KBM-7 (cell line): ENCODE measurements at places on chromosomes 13 and 19.

DNA sequence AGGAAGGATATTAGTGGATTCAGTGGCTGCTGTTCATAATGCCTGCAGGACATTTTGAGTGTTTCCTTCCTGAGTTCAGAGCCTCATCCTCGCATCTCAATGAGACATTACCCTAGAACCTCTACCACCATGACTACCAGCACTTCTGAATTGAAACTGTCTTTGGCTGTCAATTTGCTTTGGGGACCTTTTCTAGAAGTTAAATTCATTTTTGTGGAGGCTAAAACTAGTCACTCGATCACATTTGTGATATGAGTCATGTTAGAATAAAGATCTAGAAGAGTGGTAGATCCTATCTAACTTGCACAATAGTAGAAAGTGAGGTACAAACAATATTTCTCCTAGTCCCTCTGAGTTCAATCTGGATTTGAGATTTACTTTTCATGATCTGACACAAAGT, 124.9 kb downstream of the KCNRG start:
- DNase-seq = no peak

DNA sequence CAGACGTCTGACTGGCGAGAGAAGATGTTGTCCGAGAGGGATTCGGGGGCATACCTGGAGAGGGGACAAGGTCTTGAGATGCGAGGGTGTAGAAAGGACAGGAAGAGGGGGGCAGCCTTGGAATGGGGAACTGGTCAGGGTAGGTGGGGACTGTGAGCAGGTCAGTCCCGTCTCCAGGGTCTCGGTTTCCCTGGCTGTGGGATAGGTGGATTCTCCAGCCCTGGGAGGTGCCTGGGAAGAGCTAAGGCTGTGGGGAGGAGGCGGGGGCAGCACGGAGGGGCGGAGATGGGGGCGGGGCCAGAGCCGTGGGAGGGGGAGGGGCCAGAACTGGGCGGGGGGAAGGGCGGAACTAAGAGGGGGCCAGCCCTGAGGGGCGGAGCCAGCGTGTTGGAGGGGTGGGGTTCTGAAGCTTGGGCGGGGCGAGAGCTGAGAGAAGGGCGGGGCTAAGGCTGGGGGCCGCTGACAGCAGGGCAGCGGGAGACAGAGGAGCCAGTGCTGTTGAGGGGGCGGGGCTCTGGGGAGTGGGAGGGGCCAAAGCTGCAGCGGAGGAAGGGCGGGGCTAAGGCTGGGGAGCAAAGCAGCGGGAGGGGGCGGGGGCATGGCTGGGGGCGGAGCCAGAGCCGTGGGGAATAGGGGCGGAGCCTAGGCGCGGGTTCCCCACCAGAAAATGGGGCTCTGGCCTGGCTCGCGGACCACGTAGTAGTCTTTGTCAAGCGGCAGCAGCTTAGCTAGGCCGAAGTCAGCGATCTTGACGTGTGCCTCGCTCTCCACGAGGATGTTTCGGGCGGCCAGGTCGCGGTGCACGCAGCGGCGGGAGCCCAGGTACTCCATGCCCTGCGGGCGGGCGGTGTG, 9.5 kb upstream of the INSL3 start:
- no peak for DNase-seq

DNA sequence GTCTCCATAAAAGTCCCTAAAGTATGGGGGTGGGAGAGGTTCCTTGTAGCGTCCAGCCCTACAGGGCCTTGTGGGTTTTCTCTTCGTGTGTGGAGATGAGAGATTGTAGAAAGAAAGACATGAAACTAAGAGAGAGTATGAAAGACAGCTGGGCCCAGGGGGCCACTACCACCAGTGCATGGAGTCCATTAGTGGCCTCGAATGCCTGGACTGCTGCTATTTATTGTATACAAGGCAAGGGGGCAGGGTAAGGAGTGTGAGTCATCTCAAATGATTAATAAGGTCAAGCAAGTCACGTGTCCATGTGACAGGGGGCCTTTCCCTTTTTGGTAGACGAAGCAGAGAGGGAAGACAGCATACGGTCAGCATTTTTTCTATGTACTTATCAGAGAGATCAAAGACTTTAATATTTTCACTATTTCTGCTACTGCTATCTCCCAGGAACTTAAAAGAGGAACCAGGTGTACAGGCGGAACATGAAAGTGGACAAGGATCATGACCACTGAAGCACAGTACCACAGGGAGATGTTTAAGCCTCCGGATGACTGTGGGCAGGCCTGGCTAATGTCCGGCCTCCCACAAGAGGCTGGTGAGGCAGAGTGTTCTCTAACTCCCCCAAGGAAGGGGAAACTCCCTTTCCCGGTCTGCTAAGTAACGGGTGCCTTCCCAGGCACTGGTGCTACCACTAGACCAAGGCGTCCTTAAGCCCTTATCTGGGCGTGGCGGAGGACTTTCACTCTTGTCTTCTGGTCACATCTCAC, 25.5 kb downstream of the FGF21 start:
- DNase-seq = peak; percentile 32

GRCh38 chr13:42114912-42115311, 66.5 kb downstream of the DGKH start:
- DNase-seq = peak; percentile 32

DNA sequence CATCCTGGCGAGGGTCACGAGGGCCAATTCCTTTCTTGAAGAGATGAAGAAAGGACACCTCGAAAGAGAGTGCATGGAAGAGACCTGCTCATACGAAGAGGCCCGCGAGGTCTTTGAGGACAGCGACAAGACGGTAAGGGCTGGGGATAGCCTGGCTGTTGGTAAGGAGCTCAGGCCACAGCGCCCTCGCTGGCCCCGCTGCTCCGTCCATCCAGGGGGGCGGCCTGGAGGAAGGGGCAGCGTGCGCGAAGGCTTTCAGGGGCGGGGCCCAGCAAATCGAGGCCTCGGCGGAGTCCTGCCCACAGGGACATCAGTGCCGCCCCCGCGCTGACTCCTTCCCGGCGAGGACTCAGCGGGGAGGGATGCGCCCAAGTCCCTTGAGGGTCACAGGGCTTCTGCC, 6.9 kb downstream of the F10 start:
- no peak for DNase-seq

DNA sequence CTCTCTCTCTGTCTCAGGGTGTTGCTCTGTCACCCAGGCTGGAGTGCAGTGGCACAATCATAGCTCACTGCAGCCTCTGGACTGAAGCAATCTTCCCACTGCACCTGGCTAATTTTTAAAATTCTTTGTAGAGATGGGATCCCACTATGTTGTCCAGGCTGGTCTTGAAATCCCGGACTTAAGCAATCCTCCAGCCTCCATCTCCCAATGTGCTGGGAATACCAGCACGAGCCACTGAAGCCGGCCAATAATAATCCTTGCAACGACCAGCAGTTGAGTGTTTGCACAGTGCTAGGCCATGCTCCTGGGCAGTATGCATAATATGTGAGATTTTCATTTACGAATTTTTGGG, 640 bp upstream of the EPOR start:
- no peak for DNase-seq

- DNase-seq = no peak
Observed at GRCh38 chr13:73938372-73939070, 195.7 kb downstream of the KLF12 start.

DNA sequence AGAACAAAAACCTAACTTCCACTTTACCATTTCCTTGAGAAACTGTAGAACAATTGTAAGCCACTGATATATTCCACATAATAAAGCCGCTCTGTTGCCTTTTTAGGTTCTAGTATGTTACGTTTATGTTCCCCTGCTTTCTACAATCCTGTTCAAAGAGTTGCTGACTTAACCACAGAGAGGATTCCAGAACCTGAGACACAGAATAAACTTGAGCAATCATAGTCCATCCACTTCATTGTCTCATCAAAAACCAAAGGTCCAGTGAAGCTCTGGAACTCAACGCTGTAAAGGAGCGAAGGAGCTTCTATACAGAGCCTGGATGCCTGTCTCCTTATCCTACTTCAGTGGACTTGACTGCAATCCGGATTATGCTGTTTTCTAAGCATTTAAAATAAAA, 4.6 kb downstream of the STARD13 start:
- no peak for DNase-seq

GRCh38 chr19:44759083-44759804, 10.7 kb downstream of the BCL3 start:
- DNase-seq = no peak

- no peak for DNase-seq
Observed at GRCh38 chr19:16915135-16915534, 26.3 kb downstream of the F2RL3 start.

DNA sequence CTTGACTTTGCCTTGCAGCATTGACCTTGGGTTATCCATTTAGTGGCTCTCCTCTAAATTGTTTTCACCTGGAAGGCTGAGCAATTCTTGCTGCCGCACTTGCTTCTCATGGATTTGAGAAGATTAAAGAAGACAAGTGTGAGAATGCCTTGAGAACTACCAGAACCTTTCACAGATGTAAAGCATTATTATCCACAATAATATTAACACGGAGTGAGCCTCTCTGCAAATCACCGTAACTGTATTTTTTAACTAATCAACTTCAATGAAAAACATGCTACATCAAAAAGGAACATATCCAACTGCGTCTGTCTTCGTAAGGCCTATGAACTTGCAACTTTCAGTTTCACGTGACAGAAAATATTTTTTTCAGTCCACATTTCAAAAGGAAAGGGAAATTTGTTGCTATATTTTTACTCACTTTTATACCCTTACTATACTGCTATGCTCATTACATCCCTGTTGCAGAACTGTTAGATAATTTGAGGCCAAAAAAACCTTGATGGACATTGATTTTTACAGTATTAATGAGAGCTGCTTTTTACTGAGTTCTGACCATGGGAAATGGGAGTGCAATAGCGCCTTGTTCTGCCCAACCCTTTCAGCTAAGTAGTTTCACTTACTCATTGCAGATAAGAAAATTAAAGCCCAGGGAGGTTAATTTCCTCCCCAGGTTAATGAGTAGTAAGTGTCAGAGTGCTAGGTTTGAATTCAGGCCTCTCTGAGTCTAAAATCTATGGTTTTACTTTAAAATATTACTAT, 93.8 kb upstream of the RAP2A start:
- DNase-seq = no peak

GRCh38 chr13:35792021-35792420, 315.5 kb upstream of the MAB21L1 start:
- no peak for DNase-seq

- no peak for DNase-seq
Observed at GRCh38 chr13:80201694-80202468, 139.0 kb downstream of the SPRY2 start.

DNA sequence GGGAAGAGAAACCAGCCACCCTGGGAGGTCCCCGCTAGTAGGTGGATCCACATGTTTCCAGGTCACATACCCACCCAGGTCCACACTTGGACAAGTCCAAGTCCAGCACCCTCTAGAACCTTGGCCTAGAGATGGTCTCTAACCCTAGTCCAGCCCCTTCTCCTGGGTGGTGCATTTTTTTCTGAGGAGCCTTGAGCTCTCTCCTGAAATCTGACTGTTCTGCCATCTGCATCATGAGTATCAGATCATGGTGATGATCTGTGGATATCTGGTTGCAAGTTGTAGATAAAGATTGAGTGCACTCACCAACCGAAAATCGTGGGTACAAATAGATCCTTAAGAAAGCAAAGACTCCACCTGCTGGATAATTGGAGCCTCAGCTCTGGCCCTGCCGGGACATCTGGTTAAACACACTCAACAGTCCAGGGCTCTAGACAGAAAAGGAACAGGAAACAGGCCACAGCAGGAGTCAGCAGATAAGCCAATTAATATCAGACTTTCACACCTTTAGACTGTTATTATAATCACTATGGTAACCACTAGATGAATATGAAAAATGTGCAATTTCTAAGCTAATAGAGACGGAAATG, 41.1 kb downstream of the GPR12 start:
- peak; percentile 93 for DNase-seq

- peak; percentile 60 for DNase-seq
Observed at GRCh38 chr13:82766732-82767321, 1115.4 kb downstream of the SLITRK1 start.

GRCh38 chr19:38093154-38093553, 130.9 kb downstream of the DPF1 start:
- DNase-seq = no peak

- no peak for DNase-seq
Observed at GRCh38 chr19:44613295-44614178, at the start of gene IGSF23. IGSF23 (plus strand) TSS chr19:44613563; CDS start chr19:44613646, 83 bp downstream.

DNA sequence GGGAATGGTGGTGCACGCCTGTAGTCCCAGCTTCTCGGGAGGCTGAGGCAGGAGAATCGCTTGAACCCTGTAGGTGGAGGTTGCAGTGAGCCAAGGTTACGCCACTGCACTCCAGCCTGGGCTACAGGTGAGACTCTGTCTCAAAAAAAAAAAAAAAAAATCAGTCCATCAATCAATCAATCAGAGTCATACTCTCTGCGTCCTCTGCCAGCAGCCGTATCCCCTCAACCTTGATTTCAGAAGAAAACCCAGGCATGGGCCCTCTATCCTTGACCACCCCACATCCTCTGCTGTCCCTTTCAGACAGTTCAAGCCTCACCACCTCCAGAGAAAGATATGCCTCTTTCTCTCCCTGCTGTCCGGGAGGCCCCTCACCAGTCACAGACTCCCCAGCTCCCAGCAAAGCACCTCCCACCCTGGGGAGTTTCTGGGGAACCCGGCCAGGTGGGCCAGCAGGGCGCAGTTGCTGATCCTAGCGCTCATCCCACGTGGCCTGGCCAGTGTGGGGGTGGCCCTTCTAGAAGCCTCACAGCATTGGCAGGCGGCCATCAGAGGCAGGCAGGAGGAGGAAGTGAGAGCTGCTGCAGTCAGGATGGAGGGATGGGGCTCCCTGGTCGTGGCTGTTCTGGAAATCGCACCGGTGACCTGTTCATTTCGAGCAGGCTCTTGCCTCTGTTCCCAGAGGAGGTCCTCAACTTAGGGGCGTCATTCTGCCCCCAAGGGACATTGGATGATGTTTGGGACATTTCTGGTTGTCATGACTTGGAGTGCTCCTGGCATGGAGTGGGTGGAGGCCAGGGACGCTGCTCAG, 10.2 kb upstream of the JSRP1 start:
- DNase-seq = peak; percentile 85

GRCh38 chr19:3899531-3900294, 19.2 kb downstream of the ATCAY start:
- no peak for DNase-seq

GRCh38 chr13:75506018-75506417, 24.0 kb upstream of the TBC1D4 start:
- DNase-seq = peak; percentile 25

DNA sequence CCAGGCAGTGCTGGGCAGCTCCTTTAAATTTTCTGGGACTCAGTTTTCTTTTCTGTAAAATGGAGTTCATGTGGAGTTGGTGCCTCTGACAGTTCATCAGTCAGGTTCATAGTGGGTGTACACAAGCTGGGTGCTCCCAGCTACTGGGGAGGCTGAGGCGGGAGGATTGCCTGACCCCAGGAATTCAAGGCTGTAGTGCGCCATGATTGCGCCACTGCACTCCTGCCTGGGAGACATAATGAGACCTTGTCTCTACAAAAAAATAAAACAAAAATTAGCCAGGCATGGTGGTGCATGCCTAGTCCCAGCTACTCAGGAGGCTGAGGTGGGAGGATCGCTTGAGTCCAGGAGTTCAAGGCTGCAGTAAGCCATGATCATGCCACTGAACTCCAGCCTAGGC, 21.1 kb downstream of the IQCN start:
- no peak for DNase-seq
